ENCODE measurements at places on chromosomes 4 and X. TPM values are rescaled to one million over a fixed set of nuclear protein-coding genes. Genes with fewer than 3 reads are reported as not detected.

Gene CCDC149
- total RNA-seq: 0.44 TPM

Gene PDZD11
- total RNA-seq: 12.9 TPM

Gene ENPP6
- total RNA-seq: not detected

Gene CT47B1
- total RNA-seq: not detected

Gene IQCM
- not detected for total RNA-seq

Measured in CD4-positive, alpha-beta memory T cell (primary cell).